Myocyte (in vitro differentiated cells): ENCODE measurements at places on chromosomes 12 and 14.

DNA sequence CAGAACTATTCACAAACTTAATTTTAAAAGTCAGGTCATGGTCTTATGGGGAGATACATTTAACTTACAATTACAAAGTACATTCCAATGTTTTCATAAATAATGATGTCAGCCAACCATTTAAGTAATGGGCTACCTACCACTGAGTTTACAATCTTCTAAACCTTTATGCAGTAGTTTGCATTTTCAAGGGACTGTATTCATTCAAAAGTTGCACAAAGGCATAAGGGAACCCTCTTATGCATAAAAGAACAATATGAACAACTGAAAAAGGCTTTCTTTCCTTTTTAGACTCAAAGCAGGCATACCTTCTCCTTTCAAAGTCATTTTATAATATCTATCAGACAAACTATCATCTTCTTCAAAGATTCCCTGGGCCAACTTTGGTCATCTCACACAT lies 230.2 kb downstream of the SLC2A13 start:
- DNase-seq: no peak

DNA sequence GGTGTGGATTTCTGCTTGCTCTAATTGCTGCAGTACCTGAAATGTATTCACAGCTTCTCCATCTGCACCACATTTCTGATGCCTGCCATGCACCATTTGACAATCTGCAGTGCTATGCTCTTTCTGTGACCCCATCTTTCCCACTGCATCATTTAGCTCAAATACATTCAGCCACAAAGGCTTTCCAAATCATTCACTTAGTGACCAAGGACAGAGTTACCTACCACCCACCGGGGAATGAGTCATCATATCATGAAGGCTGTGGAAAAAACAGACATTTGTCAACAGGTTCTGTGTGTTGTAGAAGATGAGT lies 465.5 kb upstream of the ATP2B1 start:
- DNase-seq: peak; percentile 9

- DNase-seq: no peak
Measured at GRCh38 chr12:52600475-52600874, 788 bp downstream of the KRT72 start.

GRCh38 chr14:52835122-52835903 lies 43.9 kb upstream of the GNPNAT1 start:
- peak; percentile 70 for DNase-seq

DNA sequence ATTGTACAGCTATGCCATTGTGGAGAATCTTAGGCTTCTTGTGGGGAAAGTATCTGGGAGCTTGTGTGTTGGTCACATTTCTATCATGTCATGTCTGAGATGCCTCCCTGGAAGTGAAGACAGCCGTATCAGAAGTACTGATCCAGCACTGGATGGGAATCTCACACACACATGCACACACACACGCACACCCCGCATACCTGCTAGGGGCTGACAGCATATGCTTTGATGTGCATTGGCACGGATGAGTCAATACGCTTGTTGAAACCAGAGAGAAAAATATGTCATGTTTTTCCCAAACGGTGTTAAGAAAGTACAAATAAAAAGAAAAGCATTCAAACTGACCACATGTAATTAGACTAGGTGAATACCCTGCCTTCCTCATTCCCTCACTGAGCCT lies 260.8 kb downstream of the KTN1 start:
- no peak for DNase-seq

- DNase-seq: no peak
Measured at GRCh38 chr12:131380965-131381705, 329.8 kb upstream of the SFSWAP start.

DNA sequence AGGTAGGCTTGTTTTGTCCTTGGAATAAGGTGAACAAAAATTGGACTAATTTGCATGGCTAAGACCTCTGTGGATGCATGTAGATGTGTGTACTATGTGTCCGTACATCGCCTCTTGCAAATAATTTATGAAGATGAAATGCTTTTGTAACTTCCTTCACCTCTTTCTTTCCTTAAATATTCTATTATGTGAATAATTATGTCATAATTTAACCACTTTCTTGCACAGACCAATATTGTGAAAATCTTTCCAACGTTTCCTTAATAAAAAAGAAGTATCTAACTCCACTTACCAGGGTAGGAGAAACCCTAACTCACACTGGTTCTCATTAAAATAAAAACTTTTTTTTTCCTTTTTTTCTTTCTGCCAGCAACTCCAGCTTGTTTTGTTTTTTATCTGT lies 4.0 kb downstream of the NANOG start:
- no peak for DNase-seq

- DNase-seq: no peak
Measured at GRCh38 chr14:38554026-38554425, 298.1 kb upstream of the CLEC14A start.

- no peak for DNase-seq
Measured at GRCh38 chr12:48054955-48055821, 50.7 kb downstream of the SENP1 start.

DNA sequence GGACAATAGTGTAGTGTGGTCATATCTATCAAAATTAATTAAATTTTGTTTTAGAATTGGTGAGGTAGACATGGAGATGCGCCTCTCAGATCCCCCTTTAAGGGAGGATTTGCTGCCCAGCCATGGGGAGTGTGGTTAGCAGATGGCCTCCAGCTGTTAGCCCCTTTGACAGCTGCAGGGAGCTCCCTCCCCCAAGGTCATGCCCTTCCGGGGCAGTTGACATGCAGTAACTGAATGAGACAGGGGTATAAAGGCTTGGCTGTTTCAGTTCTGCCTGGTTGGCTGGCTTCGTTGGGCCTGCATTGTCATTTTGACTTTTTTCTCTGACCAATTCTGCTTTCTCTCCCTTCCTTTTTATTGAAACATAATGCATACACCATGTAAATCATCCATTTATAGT lies 291.5 kb upstream of the SRRM4 start:
- peak; percentile 8 for DNase-seq
